ENCODE measurements at places on chromosomes 12 and 14.

- no peak for DNase-seq
Observed at GRCh38 chr12:91250273-91250665, 67.7 kb upstream of the DCN start.

DNA sequence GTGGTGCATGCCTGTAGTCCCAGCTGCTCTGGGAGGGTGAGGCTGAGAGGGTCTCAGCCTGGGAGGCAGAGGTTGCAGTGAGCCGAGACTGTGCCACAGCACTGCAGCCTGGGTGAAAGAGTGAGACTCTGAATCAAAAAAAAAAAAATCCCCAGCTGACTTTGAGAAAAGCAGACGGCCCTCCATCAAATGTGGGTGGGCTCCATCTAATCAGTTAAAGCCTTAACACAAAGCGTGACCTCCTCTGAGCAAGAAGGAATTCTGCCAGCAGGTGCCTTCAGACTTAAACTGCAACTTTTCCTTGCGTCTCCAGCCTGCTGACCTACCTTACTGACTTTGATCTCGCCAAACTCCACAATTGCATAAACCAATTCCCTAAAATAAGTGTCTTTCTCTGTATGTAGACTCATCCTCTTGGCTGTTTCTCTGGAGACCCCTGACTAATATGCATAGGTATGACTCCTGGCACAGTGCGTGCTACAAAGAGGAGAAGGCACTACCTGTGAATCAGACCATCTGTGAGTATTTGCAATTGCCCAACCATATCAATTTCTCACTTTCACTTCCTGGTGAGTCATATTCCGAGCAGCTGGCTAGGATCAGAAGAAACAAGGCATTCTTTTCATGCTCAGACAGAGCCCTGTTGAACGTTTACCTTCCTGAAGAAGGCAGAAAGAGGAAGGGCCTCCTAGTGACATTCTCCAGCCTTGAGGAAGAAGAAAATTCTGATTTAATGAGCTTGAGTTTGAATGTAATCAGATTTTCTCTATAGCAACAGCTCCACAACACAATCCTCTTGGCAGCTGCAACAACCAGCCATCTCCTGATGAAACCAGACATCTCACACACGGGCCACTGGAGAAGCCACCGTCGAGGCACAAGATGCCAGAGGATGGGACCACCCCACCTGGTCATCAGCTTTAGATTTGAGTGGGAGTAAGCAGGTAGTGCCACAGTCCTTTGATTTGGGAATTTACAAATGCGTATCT is 54.3 kb downstream of the CLMN start:
- DNase-seq, result no peak

GRCh38 chr14:52733824-52734223 is 3.9 kb downstream of the STYX start:
- no peak for DNase-seq

DNA sequence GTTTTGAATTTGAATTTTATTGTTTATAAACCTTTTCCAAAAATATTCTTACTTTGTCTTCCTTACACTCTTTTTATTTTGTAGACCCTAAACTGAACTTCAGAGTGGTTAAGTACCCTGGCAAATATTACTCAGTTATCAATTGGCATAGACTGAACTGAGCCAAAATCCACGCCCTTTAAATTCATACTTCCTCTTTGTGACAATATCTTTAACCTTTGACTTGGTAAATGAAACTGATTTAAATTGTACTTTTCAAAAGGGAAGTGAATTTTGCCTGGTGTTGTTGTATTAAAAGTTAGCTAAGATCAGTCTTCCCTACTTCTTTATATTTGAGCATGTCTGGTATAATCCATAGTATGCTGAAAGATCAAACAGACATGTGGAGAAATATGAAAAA is 184.3 kb upstream of the USP15 start:
- no peak for DNase-seq

DNA sequence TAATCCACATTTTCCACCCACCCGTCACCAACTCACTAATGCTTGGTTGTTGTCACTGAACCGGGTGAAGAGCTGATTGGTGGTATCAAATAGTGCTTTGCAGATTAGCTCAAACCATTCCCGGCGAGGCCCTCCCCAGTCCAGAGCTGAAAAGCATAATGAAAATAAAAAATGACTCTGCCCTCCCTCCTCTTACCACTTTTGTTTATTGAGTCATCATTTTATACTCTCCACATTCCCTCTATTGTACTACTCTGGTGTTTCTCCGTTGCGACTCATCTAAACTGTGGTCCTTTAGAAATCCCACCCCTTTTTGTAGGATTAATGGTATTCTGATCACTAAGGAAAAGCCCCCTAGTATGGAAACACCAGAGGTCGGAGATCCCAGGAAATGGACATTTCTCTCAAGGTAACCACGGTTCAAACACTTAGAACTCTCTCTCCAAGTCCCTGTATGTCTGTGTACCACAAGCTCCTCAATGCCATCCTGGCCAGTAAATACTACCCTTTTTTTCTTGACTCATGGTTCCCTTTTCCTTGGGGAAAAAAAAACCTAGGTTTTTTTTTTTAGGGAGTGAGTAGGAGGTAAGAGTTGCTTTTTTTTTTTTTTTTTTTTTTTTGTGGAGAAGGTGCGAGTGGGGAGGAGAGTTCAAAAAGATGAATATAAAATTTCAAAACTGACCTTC is 42.0 kb downstream of the AREL1 start:
- no peak for DNase-seq

DNA sequence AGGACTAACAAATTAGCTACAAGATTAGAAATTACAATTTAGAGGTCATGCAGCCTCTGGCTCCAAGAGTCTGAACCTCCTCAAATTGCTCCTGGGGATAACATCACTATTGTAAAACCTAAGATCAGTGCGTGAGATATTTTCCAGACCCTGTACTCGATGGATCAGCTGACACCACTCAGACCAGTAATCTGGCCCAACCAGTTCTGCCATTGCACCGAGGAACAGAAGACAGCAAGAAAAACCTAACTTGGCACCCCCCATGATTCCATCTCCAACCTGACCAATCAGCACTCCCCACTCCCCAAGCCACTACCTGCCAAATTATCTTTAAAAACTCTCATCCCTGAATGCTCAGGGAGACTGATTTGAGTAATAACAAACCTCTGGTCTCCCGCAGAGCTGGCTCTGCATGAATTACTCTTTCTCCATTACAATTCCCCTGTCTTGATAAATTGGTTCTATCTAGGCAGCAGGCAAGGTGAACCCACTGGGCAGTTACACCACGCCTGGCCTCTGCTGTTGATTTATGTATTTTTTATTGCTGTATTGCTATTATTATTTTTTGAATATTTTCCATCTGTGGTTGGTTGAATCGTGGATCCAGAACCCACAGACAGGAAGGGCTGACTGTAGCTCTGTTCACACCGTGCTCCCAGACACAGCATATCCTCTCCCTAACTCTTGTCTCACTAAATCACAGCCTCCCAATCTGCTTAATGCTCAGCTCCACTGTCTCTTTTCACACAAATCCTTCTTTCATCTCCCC is 9.2 kb downstream of the HEBP1 start:
- no peak for DNase-seq

DNA sequence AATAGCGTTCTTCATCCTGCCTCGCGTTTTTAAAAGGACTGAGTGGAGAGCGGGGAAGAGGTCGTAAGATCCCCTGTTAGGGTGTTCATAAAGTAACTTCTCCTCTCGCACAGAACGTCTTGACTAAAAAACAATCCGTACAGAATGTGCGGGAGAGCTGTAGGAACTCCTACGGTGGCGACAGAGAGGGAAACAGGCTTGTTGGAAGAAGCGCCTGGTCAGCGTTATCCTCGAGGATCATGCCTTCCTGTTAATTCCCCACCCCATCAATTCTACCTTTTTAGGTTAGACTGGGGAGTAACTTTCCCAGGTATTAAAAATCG is 399 bp upstream of the WASHC4 start:
- DNase-seq, result no peak

- DNase-seq, result no peak
Observed at GRCh38 chr12:65263777-65264176, 14.7 kb upstream of the MSRB3 start.

GRCh38 chr12:125606312-125606711 is 541.1 kb downstream of the AACS start:
- DNase-seq, result no peak
